Glutamatergic neuron (in vitro differentiated cells): ENCODE measurements at places on chromosomes 12 and 14. TPM values are rescaled to one million over a fixed set of nuclear protein-coding genes. Genes with fewer than 3 reads are reported as not detected.

Gene OR4E1
- total RNA-seq: not detected

Gene PRB2
- total RNA-seq: not detected

DNA sequence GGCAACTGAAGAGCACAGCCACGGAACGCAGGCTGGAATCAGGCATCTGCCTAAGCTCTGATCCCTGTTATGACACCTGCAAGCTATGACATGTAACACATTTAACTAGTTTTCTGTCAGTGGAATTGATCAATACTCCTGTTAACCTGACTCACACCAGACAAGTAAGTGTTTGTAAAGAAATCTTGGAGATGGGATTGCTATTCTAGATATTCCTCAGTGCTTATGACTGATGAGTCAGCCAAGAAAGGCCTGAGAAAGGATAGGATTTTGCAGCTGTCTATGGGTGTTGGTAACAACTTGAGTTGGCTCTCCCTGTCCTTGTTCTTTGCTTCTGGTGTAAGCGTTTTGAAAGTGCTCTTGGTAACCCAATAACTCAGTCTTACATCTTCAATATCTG, 110.5 kb downstream of the GPR135 start:
- DNase-seq: no peak

GRCh38 chr12:5507944-5508343, 76.0 kb downstream of the NTF3 start:
- DNase-seq: no peak

Gene KERA
- not detected for total RNA-seq

DNA sequence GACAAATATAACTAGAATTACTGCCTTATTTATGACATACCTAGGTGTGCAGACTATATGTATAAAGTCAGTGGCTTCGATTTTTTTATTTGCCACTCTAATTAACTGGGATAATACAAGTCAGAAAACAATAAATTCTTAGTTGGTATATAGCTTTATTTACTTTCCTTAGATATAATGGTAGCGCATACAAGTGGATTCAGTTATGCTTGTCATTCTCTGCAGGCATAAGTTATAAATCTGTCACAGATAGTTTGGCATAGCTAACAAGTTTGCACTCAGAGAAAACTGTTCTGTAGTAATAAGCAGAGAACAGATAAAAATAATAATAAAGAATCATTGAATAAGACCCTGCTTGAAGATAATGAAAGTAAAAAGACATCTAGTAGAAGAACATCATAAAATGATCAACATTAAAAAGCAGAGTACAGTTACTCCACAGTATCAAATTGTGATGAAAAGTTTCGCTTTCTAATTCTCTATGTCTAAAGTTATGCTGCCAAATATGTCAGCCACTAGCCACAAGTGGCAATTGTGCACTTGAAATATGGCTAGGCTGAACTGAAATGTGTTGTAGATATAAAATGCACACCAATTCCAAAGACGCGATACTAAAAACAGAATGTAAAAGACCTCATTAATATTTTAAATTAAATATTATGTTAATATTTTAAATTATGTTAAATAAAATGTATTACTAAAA, 224.1 kb downstream of the SLC25A21 start:
- no peak for DNase-seq

GRCh38 chr14:105891221-105891602, 364.8 kb downstream of the TMEM121 start:
- no peak for DNase-seq

DNA sequence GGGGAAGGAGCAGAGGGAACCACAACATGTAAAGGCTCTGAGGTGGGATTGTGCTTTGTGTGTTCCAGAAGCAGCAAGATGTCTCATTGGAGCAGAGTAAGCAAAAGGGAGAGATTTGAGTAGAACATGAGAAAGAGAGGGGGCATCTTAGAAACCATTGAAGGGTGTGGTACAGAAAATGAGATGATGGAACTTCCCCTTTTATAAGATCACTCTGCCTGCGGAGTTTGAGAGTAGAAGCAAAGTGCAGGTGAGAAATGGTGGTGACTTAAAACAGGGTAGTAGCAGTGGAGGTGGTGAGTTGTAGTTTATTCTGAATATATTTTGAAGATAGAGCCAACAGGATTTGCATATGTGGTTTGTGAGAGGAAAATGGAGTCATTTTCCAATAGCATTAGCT, 56.0 kb downstream of the FBXO34 start:
- DNase-seq: no peak

GRCh38 chr14:105056303-105056831, 8.9 kb downstream of the GPR132 start:
- no peak for DNase-seq

Gene PAPLN
- 2.8 TPM for total RNA-seq

Gene CLMN
- 17.6 TPM for total RNA-seq

- no peak for DNase-seq
Measured at GRCh38 chr14:26773906-26774593, 176.2 kb upstream of the NOVA1 start.

DNA sequence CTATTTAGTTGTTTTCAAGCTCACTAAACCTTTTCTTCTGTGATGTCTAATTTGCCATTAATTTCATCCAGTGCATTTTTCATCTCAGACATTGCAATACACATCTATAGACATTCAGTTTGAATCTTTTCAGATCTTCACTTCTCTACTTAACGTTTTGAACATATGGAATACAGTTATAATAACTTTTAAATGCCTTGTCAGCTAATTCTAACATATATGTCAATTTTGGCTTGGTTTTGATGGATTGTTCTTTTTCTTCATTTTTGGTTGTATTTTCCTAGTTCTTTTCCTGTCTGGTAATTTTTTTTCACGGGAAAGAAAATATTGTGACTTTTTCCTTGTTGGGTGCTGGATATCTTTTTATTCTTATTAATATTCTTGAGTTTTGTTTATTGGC, 215.3 kb downstream of the ATP23 start:
- DNase-seq: no peak

Gene ACRBP
- total RNA-seq: 2.5 TPM

Gene SNAPC1
- 1.3 TPM for total RNA-seq

Gene PTGDR
- total RNA-seq: not detected

GRCh38 chr14:105899657-105900397, 373.4 kb downstream of the TMEM121 start:
- DNase-seq: no peak

Gene CTSG
- not detected for total RNA-seq

Gene ALX1
- total RNA-seq: 3.8 TPM

DNA sequence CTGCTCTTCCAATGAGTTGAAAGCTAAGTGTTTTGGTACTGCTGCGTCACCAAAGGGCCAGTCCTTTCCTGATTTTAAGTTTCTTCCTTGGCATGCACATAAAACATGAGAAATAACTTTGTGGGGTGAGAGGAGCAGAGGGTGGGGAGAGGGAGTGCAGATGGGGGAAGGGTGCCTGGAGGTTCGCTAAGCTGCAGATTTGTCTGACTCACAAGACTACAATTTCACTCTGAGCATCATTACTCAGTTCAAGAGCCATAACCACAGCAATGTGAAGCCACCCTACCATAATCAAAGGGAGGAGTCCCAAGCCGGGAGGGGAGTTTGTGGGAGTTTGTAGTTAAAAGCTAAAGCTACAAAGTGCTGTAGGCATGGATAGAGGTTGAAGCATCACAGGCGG, 136.1 kb downstream of the ANO2 start:
- no peak for DNase-seq

GRCh38 chr14:99807413-99808153, 14.4 kb downstream of the EML1 start:
- DNase-seq: peak; percentile 38

DNA sequence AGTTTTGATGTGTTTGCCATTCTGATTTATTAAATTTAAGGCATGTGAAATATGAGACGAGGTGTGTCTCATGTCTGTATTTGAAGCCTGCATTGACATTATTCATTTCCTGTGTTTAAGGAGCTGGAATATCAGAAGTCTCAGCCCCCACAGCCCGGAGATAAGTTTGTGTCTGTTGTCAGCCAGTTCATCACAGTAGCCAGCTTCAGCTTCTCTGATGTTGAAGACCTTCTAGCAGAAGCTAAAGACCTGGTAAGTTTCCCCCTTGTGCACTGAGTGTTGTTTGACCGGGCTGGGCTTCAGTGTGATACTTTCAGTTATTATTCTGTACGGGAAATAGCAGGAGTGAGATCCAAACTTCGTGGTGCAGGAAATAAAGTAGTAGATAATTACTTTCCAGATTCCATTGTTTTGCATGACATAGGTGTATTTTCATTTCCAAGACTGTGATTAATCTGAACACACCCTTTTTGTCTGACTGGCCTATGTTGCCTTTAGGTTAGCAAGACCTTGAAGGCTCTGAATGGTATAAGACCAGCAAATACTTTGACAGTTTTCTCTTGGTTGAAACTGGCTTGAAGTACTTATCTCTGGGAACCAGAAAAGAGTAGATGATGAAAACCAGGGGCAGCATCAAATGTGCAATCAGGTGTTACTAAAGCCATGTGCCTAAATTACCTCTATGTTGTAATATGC, 101.5 kb downstream of the GPR135 start:
- DNase-seq: no peak

Gene NFATC4
- 11.4 TPM for total RNA-seq

Gene PTPN21
- total RNA-seq: 63.0 TPM

Gene SNX6
- total RNA-seq: 71.3 TPM

Gene C12orf56
- 1.8 TPM for total RNA-seq

DNA sequence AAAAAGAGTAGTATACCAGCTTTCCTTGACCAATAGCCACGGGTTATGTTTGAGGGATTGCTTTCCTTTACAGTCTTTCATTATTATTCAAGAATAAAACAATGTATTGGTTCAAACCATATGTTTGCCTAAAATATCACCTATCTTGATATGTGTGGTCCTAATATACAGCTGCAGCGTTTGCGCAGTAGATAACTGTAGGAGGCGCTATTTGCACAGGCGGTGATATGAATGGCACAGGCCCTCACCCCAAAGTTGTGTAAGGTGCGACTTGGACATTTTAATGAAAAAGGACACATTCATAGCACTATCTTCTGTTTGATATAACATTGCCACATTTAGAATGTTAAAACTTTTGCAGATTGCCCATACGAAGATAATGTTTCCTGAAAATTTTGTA, 298.4 kb downstream of the TRHDE start:
- peak; percentile 60 for DNase-seq

Gene TSPAN8
- 1.6 TPM for total RNA-seq

Gene GZMB
- total RNA-seq: not detected

Gene LARP4
- total RNA-seq: 33.8 TPM

DNA sequence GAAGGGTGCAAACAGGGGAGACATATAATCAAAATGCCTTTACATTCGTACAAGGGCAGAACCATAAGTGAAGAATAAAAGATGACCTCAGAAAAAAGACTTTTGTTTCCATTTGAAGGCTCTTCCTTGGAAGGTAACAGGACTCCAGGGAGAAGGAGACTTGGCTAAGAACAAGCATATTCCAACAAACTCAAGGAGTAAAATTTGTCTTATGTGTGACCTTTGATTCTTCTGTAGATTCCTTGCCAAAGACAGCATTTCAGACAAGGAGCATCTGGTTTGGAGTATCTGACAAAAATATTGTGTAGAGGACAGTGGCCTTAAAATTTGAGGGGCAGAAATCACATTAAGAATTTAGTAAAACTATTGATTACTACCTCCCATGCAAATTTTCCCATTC, 991.9 kb downstream of the FLRT2 start:
- DNase-seq: no peak

DNA sequence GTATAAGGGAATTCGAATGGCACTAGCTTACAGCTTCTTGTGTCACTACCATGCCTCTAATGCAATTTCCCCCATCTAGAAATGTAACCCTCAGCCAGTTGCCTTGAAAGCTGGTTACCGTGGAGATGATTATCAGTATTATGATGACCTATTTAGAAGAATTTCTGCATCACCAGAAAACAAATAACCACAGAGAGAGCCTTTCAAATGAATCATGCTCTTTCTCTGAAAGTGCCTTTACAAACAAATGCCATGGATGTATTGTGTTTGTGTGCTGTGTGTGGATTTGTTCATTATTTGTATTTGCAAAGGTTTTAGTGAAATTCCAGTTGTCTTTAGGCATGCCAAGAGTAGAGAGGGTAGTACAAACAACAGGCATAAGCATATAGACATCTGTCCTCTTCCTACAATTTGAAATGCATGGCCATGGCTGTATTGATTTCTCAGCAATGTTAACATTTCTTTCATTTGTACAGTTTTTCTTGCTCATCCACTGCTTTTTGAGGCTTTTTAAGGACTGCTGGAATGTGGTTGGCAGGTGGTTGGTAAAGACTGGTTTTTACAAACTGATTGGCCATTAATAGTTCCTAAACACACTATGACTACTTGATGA, 266.5 kb downstream of the PAWR start:
- no peak for DNase-seq

Gene DTX1
- 4.3 TPM for total RNA-seq

- peak; percentile 94 for DNase-seq
Measured at GRCh38 chr12:70365648-70366518, at the start of gene KCNMB4. KCNMB4 (plus strand) TSS chr12:70366290; CDS start chr12:70366735, 445 bp downstream.

Gene KRT1
- total RNA-seq: not detected

- DNase-seq: no peak
Measured at GRCh38 chr14:59510001-59510400, 25.7 kb downstream of the JKAMP start.

Gene TAS2R10
- total RNA-seq: 0.69 TPM

DNA sequence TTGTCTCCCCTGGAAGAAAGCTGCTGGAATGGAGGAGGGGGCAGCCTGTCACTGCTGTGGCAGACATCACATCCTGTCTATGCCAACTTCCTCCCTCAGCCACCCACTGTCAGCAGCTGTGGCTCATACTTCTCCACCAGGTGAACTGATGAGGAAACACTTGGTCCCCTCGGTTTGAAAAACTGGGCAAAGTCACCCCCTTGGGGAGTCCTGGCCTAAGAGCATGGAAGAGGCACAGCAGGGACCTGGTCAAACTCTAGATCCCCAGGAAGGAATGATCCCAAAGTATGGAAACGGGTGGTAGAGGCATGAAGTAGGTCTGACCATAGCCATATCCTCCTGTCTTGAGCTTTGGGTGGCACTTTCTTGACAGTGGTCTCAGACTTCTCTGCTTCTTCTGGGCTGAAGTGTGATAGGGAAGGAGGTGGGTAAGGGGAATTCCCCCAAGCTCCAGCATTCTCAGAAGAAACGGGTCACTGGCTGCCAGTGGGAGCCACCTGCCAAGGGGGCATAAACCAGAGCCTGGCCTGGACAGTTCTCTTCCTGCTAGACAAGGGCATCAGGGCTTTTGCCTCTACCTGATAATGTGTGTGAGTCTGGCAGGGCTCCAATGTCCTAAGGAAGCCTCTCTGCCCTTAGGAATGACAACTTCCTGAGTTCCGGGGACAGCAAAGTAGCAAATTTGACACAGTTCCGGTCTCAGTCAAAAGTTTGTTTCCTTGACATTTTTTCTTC, 36.0 kb downstream of the FMNL3 start:
- no peak for DNase-seq

Gene KDM2B
- 64.3 TPM for total RNA-seq

GRCh38 chr12:57003395-57003794, 3.0 kb downstream of the ZBTB39 start:
- DNase-seq: no peak

Gene OR10P1
- total RNA-seq: not detected

Gene KRT6A
- total RNA-seq: not detected

GRCh38 chr12:7439579-7440505, 4.1 kb downstream of the CD163L1 start:
- DNase-seq: peak; percentile 83

- DNase-seq: no peak
Measured at GRCh38 chr14:66046035-66046434, 440.1 kb upstream of the CCDC196 start.

GRCh38 chr14:80705241-80705980, 236.1 kb downstream of the CEP128 start:
- DNase-seq: no peak

Gene AQP6
- total RNA-seq: 0.37 TPM

GRCh38 chr12:10179776-10180181, 947 bp downstream of the TMEM52B start:
- DNase-seq: no peak
